Activated CD4-positive, alpha-beta T cell treated with anti-CD3 and anti-CD28 coated beads for 24 hours (primary cell): ENCODE measurements at places on chromosomes 16 and 17.

- DNase-seq, result no peak
Measured at GRCh38 chr17:67479148-67479547, 102.1 kb downstream of the PITPNC1 start.

GRCh38 chr16:85623250-85623649 is 10.1 kb downstream of the GSE1 start:
- DNase-seq, result no peak

DNA sequence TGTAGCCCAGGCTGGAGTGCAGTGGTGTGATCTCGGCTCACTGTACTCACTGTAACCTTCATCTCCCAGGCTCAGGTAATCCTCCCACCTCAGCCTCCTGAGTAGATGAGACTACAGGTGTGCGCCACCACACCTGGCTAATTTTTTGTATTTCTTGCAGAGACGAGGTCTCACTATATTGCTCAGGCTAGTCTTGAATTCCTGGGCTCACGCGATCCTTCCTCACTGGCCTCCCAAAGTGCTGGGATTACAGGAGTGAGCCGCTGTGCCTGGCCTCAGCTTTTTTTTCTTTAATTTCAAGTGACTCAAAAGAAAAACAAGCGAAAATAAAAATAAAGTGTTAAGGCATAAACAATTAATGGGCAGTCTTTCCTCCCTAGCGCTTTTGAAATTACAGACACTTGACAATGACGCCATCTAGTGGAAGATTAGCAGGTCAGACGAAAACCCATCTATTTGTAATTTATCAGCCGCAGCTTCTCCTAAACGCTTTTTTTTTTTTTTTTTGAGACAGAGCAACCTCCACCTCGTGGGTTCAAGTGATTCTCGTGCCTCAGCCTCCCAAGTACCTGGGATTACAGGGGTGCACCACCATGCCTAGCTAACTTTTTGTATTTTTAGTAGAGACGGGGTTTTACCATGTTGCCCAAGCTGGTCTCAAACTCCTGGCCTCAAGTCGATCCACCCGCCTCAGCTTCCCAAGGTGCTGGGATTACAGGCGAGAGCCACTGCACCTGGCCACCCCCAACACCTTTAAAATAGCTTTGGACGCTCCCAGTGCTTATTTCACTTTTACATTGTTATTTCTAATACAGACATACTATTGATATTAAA is 28.1 kb upstream of the PECAM1 start:
- DNase-seq, result no peak

GRCh38 chr17:81916234-81917001 is 1.6 kb downstream of the SIRT7 start:
- DNase-seq, result no peak

GRCh38 chr16:23110257-23110899 is 38.9 kb downstream of the USP31 start:
- no peak for DNase-seq

DNA sequence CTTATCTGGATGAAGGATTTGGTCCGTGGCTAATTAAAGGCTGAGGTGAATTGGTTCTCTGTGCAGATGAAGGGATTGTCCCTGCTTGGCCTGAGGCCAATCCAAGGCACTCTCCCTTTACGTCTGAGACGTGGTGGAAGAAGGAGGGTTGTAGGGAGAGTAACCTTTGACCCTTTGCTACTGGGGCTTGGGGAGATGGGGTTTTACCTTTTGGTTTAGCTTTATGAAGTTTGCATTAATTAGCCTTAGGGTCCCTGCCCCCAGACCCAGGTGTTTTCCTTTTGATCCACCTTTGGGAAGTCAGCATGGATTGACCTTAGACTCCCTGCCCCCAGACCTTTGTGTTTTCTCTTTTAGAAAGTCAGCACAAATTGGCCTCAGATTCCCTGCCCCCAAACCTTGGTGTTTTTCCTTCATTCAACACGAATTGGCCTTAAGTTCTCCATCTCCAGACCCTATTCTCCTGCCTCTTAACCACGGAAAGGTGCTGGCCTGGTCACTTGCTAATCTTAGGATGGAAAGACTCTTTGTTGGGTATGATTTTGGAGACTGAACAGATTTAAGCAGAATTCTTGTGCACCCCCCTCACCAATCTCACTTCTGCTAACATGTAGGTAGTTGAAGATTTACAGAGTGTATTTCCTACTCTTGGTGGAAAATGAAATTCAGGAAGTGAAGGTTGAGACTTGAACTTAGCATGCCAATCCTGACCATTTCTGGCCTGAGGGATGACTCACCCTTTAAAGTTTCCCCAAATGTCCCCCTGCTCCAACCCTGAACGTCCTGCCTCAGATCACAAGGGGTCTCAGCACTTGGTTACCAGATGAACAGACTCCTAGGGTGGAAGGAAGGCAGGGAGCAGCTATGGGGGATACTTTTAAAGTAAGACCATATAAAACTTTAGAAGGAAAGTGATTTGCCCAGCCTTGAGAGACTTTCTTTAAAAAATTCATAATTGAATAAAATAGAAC is 23.1 kb upstream of the MMD start:
- no peak for DNase-seq

DNA sequence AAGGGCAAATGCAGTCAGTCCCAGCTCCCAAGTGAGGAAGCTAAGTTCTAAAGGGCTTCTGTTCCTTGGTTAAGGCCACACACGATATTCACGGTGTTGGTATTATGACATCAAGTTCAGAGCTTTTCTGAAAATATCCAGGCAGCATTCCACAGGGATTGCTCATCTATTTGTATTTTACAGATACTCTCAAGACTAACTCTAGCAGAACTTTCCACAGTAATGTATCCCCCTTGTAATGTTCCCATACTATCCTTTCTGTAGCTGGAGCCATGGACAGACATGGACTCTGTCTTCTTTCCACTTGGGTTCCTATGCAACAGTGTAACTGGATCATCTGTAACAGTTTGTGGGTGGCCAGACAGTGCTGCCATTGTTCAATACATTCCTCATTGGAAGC is 13.5 kb downstream of the SDR42E1 start:
- DNase-seq, result no peak

DNA sequence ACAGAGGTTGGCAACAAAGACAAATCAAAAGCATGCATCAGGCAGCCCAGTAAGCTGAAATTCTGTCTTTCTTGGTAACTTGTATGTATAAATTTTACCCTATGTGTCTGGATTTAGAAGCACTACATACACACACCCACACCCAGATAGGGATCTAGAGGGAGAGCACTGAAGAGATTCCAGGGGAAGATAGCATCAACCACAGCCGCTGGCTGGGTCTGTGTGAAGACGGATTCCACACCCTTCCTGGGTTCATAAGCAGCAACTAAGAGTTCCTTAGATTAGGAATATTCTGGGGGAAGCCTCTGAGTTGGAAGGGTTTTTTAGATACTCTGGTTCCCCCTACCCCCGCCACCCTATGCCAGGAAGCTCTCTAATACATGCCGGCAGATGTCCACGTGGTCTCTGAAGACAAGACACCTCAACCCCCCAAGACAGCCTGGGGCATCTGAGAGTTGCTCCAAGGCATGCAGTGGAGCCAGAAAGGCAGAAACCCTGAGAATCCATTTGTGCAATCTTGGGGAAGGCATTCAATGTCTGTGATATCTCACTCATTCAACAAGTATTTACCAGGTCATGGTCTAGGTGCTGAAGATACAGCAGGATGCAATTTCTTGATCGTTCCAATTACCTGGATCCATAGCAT is 86.4 kb downstream of the NOG start:
- DNase-seq, result no peak

DNA sequence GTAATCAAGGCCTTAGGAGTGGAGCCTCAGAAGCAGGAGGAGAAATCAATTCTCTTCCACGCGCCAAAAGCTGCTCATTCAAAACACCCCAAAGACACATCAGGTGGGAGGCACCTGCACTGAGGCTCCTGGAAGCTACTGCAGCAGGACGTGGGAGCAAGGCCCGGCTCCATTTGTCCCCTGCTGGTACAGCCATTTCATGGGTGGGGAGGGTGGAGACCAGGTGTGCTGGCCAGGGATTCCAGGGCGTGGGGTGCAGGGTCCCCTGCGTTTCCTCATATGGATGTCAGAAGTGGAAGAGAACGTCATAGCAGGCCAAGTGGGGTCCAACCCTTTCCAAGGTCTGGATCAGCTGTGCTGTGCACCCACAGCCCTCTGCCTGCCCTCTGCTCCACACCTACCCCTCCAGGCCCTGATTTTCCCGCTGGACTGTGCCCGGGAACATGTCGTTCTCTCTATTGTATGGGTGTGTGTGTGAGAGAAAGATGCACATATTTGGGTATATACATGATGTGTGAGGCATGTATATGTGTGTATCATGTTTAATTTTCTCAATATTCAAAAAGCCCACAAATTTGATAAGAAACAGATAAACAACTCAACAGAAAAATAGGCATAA is 39.2 kb upstream of the CBX4 start:
- DNase-seq, result no peak

- no peak for DNase-seq
Measured at GRCh38 chr16:68737730-68738629, 888 bp downstream of the CDH1 start.

- no peak for DNase-seq
Measured at GRCh38 chr17:47878203-47879027, 17.6 kb upstream of the SP2 start.

DNA sequence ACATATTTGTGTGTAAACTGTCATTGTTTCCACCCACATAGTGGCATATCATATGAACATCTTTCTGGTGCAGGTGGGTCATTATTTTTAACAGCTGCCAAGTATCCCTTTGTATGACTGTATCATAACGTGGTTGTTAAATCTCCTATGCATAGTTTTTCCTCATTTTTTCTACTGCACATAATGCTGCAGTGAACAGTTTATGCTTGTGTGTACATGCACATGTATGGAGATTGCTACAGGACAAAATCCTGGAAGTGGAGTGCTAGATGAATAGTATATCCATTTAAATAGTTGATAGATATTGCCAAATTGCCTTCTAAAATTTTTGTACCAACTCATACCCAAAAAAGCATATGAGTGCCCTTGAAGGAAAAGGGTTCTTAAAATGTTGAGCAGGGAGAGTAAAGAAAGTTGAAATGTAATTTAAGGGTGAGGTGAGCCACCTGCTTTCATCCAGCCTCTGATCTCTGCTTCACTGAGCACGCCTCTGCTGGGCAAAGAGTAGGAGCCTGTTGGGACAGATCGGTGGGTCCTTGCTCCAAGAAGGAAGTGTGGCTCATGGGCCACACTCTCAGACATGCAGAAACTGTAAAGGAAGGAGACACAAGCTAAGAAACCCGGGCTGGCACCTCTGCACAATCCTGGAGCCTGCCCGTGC is 55.3 kb downstream of the HLF start:
- no peak for DNase-seq

DNA sequence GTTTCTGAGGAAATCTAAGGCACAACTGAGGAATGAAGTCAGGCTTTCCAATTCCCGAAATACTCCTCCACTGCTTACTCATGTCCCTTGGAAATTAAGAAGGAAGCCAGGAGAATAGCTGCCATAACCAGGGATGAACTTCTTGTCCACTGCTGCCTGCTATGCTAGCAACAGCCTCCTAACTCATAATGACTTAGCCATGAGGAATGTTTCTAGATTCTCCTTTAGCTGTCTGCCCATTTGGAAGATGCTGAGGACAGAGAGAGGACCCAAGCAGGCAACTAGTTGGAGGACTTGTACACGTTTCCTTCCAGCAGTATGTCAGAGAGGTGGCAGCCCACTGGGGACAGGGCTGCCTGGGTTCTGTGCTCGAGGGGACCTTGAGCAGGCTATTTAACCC is 939 bp upstream of the CCL2 start:
- no peak for DNase-seq

DNA sequence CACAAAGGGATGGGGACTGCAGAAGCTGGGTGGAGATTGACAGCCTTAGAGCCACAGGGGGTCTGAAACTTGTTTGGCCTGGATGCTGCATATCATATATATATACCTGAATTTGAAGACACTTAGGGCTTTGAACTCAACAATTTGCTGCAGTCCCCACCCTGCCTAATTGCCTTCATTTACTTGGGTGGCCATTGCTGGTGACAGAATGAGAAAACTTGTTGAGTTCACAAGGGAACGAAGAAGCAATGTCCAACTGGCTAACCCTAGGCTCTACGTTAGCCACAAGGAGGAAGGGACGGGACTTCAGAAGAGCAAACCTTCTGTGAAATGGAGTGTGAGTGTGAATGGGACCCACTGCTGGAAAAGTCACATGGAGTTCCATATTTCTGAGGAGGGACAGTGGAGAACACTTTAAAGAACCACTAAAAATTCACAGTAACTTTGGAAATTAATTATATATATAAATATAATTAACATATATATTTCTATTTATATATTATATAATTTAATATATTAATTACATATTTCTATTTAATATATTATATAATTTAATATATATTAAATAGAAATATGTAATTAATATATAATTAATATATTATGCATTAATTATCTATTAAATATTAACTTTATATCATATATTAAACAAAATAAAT is 215.3 kb upstream of the SOX9 start:
- no peak for DNase-seq

DNA sequence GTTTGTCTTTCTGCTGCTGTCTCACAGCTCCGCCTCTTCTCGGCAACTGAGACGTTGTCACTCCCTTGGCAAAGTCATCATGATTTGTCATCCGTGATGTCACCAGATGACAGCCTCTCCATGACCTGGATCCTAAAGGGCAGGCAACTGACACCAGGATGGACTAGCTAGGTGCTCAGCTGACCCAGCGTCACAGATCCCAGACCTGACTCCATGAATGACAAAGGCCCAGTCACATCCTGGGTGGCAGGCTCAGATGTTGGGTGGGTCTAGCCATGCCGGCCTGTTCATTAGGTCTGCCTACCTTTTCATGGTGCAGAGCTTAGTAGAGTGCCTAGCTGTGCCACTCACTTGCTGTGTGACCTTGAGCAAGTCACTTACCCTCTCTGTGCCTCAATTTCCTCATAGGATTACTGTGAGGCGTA is 3.8 kb upstream of the TMEM238L start:
- no peak for DNase-seq

DNA sequence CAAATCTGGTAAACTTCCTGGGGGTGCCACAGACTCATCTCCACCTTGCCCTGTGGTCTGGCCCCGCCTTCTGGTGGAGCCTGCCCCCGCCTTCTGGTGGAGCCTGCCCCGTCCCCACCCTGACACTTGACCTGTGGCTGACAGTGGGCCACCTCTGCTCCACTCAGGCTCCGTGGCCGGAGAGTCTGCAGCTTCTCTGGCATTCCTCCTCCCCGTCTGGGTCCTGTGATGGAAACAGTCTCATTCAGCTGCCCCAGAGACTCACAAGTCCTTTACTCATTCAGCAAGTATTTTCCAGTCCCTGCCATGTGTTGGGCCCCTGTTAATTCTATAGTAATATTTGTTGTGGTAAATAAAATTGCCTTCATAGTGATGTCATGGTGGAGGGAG is 21.0 kb upstream of the G6PC1 start:
- DNase-seq, result no peak
